ENCODE measurements at places on chromosomes 7 and 10. TPM values are rescaled to one million over a fixed set of nuclear protein-coding genes. Genes with fewer than 3 reads are reported as not detected.

DNA sequence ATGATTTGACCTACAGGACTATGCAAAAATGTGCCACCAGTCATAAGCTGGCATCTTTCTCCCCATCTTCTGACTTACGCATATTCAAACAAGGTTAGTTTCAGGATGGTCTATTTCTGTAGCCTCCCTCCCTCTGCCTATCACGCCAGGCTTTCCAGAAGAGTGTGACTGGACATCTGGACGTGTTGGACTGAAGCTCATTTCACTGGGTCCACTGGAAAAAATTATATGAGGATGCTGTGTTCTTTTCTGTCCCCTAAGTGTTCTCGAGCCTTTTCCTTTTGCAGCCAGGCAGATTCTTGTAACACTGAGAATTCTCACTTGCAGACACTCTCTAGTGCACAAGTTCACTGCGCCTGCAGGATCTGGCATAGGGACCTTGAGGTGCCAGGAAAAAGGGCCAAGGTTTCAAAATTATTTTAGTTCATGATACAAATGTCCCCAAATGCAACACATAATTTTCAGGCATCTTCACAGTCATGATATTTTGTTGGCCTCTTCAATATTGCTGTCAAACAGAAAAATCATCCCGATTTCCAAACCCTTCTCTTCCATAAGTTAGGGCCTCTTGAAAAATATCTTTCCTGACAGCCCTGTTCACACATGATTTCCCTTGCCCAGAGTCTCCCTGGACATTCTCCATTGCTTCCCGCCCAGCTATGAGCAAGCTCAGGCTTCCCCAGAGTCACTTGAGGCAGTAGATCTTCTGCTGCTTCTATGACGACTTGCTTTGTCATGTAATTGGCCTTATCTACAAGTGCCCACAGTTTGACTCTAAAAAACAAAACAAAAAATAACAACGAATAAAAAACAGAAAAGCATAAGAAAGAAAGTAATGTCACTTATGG is 170.4 kb downstream of the BMPER start:
- no peaks in the 10 kb centered on the region for H3K36me3 ChIP-seq
- H3K4me1 ChIP-seq, result no peaks in the 10 kb centered on the region
- H3K4me3 ChIP-seq, result no peak overlapping the region
- H3K27ac ChIP-seq, result no peak overlapping the region

The PDE6C gene
- polyA plus RNA-seq, result not detected

The IGFBP1 gene
- not detected for polyA plus RNA-seq

The MBLAC1 gene
- 2.4 TPM for polyA plus RNA-seq

- no peaks in the 10 kb centered on the region for H3K27me3 ChIP-seq
- DNase-seq, result no peak
- H3K4me1 ChIP-seq, result no peaks in the 10 kb centered on the region
- no peak overlapping the region for H3K27ac ChIP-seq
- no peaks in the 10 kb centered on the region for H3K36me3 ChIP-seq
Measured at GRCh38 chr7:52061666-52062065, 745.1 kb upstream of the COBL start.

DNA sequence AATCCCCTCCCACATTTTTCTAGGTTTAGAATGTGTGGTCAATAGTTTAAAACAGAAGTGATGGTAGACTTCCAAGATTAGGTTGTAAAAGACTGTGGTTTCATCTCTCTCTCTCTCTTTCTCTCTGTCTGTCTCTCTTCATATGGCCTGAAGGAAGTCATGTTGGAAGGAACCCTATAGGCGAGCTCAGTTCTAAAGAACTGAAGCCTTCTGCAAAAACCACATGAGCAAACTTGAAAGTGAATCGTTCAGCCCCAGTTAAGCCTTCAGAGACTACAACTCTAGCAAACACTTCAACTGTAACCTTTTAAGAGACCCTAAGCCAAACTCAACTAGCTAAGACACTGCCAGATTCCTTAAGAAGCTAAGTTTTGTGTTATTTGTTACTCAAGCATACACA is 707.5 kb upstream of the LRRTM3 start:
- H3K4me3 ChIP-seq, result no peak overlapping the region
- DNase-seq, result no peak
- H3K27me3 ChIP-seq, result no peaks in the 10 kb centered on the region
- no peaks in the 10 kb centered on the region for H3K36me3 ChIP-seq
- H3K27ac ChIP-seq, result no peak overlapping the region

GRCh38 chr7:102223184-102223583 is 63.5 kb upstream of the SH2B2 start:
- H3K27me3 ChIP-seq, result no peaks in the 10 kb centered on the region
- DNase-seq, result no peak
- H3K4me3 ChIP-seq, result no peak overlapping the region
- peaks cover 5% of the 10 kb centered on the region for H3K36me3 ChIP-seq
- H3K4me1 ChIP-seq, result peaks cover 10% of the 10 kb centered on the region

Data from immature natural killer cell (primary cell).